ENCODE measurements at places on chromosomes 13 and 19.

- no peak for DNase-seq
Observed at GRCh38 chr19:24065243-24065642, 21.7 kb upstream of the ZNF254 start.

DNA sequence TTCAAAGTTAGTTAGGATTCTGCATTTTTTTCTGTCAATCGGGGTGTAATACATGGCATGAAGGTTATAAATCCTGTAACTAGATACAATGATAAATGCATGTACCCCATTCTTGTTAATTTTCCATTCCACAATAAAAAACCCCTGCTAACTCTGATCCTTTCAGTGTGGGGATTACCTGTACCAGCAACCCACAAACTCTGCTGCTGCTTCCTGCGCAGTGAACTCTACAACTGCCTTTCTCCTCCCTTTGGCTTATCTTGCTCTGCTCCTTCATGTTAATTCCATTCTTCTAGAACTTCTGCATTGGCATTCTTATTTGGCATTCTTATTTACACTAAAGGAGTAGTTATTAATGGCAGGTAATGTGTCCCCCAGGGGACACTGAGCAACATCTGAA, 273.1 kb downstream of the KLF12 start:
- DNase-seq, result no peak

GRCh38 chr13:33249066-33249465, 36.5 kb downstream of the STARD13 start:
- no peak for DNase-seq

DNA sequence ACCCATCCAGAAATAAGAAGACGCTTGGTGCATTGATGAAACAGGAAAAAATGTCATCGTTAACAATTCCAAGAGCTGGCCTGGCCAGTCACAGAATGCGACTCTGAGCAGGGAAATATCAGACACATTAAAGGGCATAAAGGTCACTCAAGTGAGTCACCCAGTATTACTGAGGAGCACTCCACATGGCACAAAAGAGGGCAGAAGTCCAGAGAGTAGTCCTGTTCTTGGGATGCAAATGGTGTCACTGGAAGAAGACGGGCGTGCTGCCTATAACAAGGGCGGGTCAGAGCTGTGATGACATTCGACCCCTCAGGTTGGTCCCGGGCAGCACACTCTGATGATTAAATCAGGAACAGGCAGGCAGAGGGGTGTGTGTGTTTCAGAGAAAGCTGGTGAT, 720.3 kb downstream of the UQCRFS1 start:
- DNase-seq, result no peak

DNA sequence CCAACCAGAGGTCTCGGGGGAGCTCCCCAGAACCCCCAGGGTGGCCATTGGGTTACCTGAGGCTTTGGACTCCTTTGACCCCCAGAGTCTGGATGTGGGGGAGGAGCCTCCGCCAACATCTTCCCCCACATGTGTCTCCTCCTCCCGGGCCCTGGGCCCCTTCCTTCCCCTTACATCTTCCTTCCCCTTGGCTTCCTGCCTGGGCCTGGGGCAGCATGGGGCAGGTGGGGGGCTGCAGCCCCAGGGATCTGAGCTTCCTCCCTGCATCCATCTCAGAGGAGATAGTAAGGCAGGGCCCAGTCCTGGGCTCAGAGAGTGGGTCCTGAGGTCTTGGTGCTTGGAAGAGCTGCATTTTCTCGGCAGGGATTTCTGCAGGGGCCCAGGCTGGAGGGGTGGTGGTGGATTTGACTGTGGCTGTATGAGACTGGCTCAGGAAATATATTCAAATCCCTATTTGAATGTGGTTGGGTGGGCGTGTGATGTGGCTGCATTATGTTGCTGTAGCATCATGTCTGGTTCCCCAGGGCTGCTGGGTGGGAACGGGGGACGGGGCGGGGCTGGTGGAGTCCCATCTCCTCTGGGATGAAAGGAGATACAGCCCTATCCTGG, 919 bp downstream of the VAV1 start:
- DNase-seq, result no peak

GRCh38 chr19:49106648-49107135, 7.5 kb upstream of the LIN7B start:
- no peak for DNase-seq

DNA sequence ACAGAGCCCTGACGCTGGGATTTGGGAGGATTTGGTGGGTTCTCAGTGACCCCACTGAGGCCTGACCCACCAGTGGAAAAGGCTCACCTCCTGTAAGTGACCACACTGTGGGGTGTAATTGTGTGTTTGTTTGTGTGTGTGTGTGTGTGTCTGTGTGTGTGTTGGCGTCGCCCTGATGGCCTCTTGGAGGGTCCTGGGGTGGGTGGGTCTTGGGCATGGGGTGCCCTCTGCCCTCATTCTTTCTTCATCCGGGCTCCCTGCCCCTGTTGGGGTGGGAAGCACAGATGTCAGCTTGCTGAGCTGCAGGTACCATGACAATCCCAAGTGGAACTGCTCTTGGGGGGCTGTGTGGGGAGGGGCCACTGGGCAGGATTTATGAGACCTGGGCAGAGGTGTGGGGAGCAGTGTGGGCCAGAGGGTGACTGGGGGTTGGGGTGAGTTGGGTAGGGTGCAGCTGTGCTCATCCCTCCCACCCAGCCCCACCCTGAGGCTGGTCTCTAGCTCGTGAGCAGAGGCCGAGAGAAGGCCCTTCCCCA, 22.8 kb downstream of the WTIP start:
- no peak for DNase-seq

DNA sequence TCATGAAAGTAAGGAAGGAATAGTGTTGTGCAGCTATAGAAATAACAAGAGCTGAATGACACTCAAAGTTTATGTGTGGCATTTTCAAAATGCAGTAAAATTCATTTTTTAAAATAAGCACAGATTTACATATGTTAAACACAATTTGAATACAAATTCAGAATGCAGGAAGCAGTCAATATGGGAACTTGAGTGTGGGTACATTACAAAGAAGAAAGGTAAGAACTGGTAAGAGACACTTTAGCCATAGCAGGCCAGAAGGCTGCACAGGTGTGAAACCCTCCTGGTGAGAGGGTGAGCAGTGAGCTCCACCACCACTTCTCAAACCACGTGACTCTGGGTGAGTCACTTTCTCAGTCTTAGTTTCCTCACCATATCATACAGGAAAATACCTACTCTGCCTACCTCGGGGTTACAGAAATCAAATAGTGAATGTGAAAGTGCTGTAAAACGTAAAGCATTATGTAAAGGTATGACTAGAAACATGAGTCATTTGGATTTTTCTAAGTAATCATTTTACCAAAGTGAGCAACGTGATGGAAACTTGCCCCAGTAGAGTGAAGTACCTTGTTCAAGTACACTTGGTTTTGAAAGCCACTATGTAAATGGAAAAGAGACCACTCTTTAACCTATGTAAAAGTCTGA, 40.5 kb downstream of the USP12 start:
- peak; percentile 76 for DNase-seq

GRCh38 chr13:85896516-85897450, 97.6 kb upstream of the SLITRK6 start:
- DNase-seq, result no peak

DNA sequence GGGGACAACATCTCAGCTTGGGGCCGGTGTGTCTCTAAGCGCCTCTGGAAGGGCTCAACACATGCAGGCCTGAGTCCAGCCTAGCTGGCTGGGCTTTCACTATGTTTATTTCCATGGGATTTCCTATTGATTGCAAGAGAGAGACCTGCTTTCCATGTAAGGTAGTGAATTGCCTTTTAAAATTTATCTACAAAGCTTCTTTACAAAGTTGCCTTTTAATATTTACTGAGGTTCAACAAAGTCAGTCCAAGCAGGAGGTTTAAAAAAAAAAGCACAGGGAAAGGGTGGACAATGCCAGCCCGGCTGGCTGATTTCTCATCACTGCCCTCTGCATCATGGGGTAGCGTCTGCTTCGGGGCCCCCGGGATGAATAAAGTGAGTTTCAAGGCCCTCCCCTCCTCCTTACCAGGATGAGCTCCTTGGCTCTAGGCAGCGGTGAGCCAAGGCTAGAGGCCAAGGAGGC, 15.8 kb downstream of the TLE2 start:
- DNase-seq, result no peak

DNA sequence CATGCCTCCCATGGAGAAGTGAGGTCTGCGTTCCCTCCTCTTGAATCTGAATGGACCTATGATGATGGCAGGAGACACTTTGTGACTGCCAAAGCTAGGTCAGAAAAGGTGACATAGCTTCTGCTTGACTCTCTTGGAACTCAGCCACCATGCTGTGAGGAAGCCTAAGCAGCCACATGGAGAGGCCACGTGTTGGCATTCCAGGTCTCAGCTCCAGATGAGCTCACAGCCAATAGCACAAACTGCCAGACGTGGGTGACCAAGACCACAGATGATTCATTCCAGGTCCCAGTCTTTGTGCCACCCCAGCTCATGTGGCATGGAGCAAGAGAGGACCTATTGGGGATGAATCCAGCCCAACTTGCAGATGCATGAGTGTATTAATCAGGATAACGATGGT, 8.7 kb upstream of the GGACT start:
- DNase-seq, result no peak

GRCh38 chr13:35449821-35450220, 26.7 kb downstream of the MAB21L1 start:
- DNase-seq, result no peak

GRCh38 chr19:28426110-28426729, 786.7 kb downstream of the UQCRFS1 start:
- no peak for DNase-seq

All from LoVo (cell line).